ENCODE measurements at places on chromosomes 2 and 18. TPM values are rescaled to one million over a fixed set of nuclear protein-coding genes. Genes with fewer than 3 reads are reported as not detected.

Gene IL1R1
- 55.6 TPM for total RNA-seq

- DNase-seq: no peak
Measured at GRCh38 chr2:102016399-102016955, 24.7 kb downstream of the IL1R2 start.

DNA sequence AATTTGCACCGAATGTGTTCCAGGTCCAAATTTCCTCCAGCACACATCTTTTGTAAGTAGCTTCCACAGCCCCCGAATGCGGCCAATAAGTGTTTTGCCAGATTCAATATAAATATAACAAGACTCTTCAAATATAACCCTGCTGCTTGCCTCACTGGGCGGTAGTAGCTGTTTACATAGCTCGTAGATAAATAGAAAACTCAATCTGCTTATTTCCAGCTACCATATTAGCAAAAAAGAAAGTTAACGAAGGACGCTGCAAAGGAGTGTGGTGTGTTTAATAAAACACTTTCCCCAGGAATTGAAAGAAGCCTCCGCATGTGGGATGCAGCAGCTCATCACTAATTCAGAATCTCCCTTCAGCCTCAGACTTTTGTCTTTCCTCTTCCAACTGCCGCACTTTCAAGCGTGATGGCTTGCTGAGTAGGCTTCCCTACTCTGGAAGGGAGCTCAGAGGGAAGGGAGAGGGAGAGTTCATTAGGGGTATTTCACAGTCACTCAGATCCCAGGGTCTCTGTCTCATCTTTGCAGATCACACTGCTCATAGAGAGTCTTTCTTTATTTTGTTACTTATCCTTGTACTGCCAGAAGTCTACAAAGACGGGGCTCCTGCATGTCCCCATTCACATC is 367.0 kb downstream of the RND3 start:
- DNase-seq: no peak

Gene PREB
- total RNA-seq: 39.9 TPM

GRCh38 chr2:138147796-138148195 is 183.5 kb downstream of the HNMT start:
- no peak for DNase-seq

- no peak for DNase-seq
Measured at GRCh38 chr2:181107628-181107945, 127.2 kb downstream of the UBE2E3 start.

Gene TGFA
- 0.46 TPM for total RNA-seq

Gene SEPTIN2
- total RNA-seq: 277 TPM

Gene LIPG
- not detected for total RNA-seq

GRCh38 chr2:98896944-98897343 is 39.1 kb downstream of the CRACDL start:
- DNase-seq: peak; percentile 79

DNA sequence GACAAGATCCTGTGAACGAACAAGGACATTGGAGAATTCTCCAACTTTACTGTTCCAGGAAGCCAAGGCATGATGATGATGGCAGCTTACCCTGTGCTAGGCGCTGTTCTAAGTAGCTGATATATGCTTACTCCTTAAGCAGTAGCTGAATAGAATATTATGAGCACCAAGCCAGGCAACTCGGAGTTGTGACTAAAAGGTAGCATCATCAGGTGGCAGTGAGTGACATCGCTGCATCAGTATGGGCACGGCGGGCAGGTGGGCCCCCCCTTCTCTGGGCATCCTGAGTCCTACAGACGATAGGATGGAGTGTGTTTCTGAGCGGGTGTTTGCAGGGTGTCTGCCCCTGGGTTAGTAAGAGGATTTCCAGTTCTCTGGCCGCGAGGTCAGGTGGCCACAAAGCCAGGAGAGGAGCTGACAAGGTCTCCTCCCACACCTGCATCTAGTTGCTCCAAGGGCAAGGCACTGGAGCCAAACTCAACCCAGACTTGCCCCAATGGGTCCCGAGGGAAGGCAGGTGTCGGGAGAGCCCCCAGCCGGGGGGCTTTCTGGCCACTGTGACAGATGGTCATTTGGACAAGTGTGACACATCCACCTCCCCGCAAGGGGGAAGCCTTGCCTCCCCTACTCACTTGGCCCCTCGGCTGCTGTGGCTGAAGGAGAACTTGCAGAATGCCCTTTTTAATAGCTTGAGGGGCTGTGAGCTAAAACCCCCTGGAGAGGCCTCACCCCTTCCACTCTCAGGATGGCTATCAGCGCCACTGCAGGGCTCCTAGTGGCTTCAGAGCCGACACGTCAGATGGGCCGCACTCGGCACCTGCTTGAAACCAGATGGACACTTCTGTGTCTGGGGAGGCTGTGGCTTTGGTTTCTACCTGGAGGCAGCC is 55.5 kb downstream of the CRACDL start:
- DNase-seq: peak; percentile 90

DNA sequence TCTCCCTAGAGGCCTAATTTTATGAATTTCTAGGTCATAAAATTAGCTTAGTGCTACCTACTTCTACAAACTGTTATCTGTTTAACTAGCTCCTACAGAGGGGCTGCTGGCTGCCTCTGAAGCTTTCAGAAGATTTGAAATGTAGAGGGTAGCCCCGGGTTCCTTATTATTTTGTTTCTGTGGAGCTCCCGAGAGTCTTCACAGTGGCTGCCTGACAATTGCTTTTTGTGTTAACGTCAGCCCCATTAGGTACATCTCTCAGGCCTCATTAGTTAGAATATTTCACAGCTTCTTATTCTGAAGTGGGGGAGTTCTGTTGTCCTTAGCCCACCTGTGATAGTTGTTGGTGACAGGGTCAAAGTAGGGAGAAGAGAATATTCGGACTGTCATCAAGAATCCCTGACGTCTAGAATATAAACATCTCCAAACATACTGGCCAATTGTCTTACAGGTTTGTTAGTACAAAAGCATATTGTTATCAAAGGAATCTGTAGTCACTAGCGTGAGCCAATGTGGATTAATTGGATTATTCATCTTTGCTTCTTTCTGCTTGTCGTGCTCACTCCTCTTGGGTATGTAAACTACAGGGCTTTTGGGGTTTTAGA is 77.5 kb downstream of the DIS3L2 start:
- DNase-seq: no peak

DNA sequence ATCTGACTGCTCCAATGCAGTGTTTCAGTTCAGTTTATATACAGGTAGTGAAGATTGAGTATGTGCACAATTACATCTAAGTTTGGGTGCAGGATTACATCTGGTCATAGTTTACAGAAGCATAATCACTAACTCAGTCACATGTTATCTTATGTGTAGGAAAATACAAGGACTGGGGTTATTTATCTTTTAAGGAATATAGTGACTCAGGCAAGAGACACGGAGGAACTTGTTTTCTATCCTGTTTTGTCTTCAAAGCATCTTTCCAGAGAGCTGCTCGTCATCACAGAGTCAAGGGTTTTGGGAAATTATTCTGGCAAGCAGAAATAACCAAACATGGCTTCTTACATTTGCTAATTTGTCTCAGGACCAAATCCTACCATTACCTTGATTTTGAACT is 1371.5 kb upstream of the TMEFF2 start:
- no peak for DNase-seq

Gene TXNDC2
- total RNA-seq: 0.26 TPM

Gene SLC14A1
- 1.6 TPM for total RNA-seq

GRCh38 chr2:179559108-179559806 is 294.6 kb upstream of the SESTD1 start:
- no peak for DNase-seq

DNA sequence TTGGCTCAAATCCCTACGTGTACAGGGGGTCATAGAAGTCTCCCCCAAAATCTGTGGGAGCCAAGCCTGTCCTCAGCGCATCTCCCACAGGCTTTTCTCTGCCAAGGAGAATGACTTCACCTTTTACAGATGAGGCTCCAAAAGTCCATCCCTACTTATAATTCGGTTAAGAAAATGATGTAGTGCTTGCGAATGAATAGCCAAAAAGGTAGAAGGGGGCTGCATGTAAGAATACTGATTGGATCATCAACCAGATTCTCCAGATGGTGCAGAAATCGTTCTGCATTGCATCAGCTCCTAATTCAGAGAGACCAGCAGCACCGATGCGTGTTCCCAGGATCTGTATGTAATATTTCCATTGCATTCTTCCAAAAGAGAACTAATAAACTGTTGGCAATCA is 91.9 kb downstream of the EPHA4 start:
- DNase-seq: no peak

Gene IL1B
- total RNA-seq: not detected

- no peak for DNase-seq
Measured at GRCh38 chr2:39308778-39309177, 65.0 kb upstream of the CDKL4 start.

DNA sequence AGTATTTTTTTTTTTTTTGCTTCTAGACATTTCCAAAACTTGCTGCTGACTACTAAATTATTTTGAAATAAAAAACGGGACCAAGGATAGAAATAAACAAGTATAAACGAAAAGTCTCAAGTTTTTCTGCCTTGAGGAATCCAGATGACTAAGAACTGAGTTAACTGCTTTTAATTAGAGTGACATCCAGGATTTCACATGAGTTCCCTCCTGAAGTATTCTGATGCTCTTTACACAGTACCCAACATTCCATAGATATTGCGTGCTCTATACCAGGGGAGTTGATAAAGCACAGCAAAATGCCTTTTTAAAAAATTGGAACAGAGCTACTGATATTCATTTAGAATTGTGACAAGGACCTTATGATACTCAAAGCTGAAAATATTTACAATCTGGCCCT is 618.0 kb downstream of the CCDC85A start:
- DNase-seq: no peak

GRCh38 chr2:209591021-209591420 is 167.2 kb downstream of the MAP2 start:
- DNase-seq: no peak
